PC-9 (cell line): ENCODE measurements at places on chromosomes 11 and 22. TPM values are rescaled to one million over a fixed set of nuclear protein-coding genes. Genes with fewer than 3 reads are reported as not detected.
A peak's percentile ranks its signal among the peaks of the same experiment; 100 is the strongest.

CREB3L1 gene
- total RNA-seq, result 1.3 and 3.1 TPM in 2 replicates

GRCh38 chr11:88535916-88536547, 198.5 kb upstream of the CTSC start:
- peak; percentile 90 for DNase-seq

MEI1 gene
- 0.55 and 0.61 TPM in 2 replicates for total RNA-seq

TSGA10IP gene
- total RNA-seq, result not detected in 2 replicates

- DNase-seq, result no peak
These were observed 1.2 kb upstream of the ATF4 start for GRCh38 chr22:39518996-39519680.

DNA sequence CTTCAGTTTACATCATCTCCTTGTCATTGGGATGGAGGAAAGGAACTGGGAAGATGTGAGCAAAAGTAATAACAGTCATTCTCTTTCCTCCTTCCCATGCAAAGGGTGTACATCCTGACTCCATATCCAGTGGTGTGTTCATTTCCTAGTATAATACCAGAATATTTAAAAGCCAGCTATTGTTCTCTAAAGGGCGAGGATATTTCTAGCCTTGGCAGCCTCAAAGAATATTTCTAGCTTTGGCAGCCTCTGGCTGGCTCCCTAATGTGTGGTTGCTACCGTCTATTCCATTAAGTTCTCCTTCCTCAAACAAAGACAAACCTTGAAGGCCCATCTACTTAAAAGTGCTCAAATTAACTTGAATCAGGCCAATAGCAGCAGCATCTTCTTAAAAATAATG, 114.0 kb downstream of the FAM76B start:
- DNase-seq, result no peak

- DNase-seq, result no peak
These were observed 40.8 kb upstream of the IGSF9B start for GRCh38 chr11:133997554-133997953.

GRCh38 chr11:114606003-114606801, 10.6 kb upstream of the NXPE4 start:
- no peak for DNase-seq

GRCh38 chr11:120197251-120197891, 13.5 kb upstream of the OAF start:
- no peak for DNase-seq

DNA sequence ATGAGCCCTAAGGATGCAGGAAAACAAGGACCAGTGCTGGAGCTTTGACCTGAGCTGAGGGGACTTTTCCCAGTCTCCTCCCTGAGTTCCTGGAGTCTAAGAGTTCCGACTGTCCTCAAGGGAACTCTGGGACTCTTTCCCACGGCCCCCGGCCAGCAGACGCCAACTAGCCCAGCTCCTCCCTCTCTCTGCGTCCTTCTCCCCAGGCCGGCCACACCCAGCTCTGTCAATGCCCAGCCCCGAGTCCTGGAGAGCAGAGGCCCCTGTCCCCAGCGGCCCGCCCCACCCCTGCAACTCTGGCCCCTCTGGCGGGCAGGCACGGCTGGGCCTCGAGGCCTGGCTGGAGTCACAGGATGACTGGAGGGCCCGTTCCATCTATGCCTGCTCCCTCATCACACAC, 29.8 kb downstream of the NECTIN1 start:
- DNase-seq, result no peak

TPBGL gene
- not detected in 2 replicates for total RNA-seq

SEZ6L gene
- not detected in 2 replicates for total RNA-seq

CDC45 gene
- 27.5 and 29.1 TPM in 2 replicates for total RNA-seq

DNA sequence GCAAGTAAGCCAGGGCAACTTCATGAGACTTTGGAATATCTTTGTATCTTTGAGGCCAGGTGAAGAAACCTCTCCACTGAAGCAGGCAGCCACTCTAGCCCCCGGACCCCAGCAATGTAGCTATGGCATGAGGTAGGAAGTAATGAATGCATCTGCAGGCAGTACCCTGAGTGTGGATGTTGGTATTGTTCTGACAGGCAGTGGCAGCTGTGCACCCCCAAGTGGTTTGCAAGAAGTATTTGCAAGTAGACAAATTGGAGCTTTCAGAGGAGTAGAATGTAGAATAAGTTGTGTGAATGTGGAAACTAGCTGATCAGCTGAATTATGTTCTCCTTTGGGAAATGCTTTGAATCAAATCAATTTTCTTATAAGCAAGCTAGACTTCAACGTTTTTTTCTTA, 194.4 kb upstream of the PGR start:
- no peak for DNase-seq
